ENCODE measurements at places on chromosomes 1 and 21.

GRCh38 chr1:101216623-101217022 is 20.2 kb upstream of the S1PR1 start:
- DNase-seq = peak; percentile 13

GRCh38 chr1:37764888-37765441 is at the start of gene EPHA10:
Gene EPHA10, minus strand, starts transcription at chr1:37765120. Its CDS starts 54 bp downstream, at chr1:37765066.
- peak; percentile 99 for DNase-seq

- DNase-seq = no peak
These were observed 25.8 kb downstream of the SMIM12 start for GRCh38 chr1:34833711-34834110.

DNA sequence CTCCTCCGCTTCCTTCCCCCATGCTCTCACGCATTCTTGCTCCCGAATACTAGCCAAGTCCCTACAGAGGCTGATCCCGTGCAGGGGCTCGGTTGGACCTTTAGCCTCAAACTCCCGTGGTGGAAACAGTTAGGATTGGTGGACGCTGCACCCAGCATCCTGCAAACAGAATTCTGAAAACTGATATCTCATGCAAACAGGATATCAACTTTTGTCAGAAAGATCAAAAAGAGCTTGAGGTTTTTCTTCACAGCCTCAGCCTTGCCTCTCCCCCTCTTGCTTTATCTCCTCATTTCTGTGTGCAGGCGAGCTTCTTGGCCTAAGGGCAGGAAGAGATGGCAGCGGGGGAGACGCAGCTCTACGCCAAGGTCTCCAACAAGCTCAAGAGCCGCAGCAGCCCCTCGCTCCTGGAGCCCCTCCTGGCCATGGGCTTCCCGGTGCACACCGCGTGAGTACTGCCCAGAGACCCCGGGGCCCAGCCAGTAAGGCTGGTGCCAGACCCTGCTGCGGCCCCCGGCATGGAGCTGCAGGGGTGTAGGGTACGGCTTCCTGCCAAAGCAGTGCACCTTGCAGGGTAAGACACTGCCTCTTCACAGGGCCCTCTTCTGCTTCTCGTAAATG is at the start of gene UBASH3A:
Gene UBASH3A, plus strand, starts transcription at position 292 of the 621 bp plus-strand sequence. Its CDS starts 44 bp downstream, at position 336.
- no peak for DNase-seq

GRCh38 chr1:57898531-57898930 is 474.7 kb upstream of the DAB1 start:
- DNase-seq = no peak

DNA sequence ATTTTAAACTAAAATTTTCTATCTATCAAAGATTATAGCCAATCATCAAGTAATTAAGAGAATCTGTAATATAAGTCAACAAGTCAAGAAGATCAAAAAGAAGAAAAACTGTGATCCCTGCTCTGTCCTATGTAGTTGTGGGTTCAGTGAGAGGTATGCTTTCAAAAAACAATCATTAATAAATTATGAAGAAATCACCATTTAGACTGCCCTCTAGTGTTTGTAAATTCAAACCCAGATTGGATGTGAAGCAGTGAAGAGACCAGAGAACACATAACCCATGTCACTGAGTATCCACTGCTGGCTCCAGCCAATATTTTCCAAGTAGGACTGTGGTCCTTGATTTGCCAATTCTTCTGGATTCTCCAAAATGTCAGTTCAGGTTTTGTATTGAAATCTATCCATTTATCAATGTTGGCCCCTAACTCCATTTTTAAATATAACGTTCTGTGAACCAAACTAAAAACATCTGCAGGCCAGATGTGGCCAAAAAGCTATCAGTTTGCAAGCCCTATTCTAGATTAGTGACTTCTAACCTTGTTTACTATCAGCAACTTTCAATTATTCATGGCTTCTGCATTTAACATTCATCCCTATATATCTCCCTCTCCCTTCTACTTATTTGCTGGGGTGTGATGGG is 467.5 kb upstream of the CXADR start:
- peak; percentile 1 for DNase-seq

- DNase-seq = peak; percentile 44
These were observed 440.9 kb upstream of the ZRANB2 start for GRCh38 chr1:71521655-71522264.

- peak; percentile 16 for DNase-seq
These were observed 46.7 kb downstream of the H3-3A start for GRCh38 chr1:226108935-226109828.

GRCh38 chr1:59020151-59020997 is 236.5 kb upstream of the JUN start:
- DNase-seq = no peak

DNA sequence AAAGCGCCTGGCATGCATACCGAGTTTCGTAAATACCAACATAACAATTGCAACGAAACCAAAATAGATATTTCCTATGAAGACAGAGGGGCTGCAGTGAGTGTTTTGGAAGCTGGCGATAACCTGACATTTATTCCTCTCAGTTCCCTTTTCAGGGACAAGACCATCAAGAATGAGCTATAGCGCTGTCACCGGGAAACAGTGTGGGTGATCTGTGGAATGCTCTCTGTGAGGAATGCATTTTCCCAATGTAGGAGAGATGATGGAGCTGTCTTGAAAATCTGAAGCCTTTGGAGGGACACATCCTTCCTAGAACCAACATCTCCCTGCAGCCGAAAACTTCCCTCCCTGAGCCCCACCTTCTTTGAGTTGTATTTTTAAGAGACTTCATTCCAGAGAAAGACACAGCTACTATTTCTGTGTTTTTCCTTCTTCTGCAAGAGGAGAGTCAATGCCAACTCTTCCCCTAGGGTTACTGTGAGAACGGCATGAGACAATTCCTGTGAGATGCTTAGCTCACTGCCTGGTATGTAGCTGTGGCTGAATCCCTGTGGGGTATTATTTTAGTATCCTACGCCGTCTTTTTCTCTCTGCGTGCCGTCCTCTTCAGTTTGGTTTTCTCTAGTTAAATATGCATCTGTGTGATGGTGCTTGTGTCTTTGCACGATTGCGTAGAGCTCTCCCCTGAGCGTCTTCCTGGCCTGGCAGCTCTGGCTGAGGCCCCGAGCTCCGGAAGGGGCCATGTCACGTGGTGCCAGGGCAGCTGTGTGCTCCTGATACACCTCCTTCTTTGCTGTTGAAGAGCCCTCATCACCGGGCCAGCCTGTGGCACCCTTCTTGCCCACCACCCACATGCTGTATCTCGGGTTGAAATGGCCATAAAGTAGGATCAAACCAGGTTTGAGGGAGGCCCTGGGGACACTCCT is 45.2 kb downstream of the AJAP1 start:
- peak; percentile 43 for DNase-seq

GRCh38 chr21:46294647-46295176 is 8.6 kb downstream of the YBEY start:
- DNase-seq = no peak

DNA sequence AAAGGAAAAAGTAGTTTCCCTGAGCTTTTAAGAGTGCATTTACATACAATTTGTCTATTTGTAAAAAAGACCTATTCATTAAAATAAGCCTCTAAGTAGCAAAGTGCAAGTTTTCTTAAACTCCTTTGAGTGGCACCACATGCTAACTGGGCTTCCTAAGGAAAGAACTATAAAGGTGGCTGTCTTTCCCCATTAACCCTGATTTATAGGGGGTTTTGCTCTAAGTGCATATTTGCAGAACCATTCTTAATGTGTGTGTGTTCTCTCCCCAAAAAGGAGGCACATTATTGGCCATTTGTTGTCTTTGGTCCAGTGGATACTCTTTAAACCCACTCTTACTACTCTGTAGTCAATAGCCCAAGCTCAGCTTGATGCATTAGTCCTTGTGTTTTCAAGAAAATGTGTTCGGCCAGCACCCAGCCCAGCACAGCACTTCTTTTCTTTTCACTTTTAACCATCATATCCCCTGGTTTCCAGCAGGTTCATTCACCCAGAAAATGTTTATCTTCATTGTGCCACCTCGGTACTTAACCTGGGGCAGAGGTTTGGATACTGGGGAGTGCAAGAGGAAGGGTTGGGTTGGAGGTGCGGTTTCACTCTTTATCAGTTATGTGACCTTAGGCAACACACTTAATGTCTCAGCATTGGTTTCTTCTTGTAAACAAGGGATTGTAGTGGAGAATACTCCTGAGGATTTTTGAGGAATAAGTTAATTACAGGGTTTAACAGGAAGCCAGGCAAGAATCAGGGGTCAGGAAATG is 161.9 kb upstream of the UBE2U start:
- DNase-seq = no peak

DNA sequence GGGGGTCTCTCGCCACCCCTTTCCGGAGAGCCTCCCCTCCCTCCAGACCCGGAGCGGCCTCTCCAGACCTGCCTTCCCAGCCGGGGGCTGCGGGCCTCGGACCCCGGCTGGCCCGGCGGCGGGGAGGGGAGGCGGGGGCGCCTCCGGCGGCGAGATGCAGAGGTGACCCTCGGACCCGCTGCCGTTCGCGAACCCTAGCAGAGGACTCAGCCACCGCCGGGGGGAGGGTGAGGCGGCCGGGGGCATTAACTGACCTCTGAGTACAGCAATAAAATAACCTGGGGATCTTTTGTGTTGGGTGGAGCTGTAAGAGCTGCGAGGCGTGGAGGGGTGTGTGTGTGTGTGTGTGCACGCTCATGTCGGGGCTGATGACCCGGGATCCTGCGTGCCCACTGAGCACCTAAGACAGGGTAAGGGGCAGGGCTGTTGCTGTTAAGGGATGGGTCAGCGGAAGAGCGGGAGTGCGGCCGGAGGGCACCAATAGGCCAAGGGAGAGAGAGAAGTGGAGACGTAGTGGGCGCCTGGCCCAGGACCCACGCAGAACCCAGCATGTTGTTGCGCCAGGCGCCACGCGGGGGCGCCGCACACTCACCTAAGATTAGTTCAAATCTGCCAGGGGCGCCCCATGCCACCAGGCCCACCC is 6.3 kb downstream of the HAPLN2 start:
- DNase-seq = peak; percentile 38

DNA sequence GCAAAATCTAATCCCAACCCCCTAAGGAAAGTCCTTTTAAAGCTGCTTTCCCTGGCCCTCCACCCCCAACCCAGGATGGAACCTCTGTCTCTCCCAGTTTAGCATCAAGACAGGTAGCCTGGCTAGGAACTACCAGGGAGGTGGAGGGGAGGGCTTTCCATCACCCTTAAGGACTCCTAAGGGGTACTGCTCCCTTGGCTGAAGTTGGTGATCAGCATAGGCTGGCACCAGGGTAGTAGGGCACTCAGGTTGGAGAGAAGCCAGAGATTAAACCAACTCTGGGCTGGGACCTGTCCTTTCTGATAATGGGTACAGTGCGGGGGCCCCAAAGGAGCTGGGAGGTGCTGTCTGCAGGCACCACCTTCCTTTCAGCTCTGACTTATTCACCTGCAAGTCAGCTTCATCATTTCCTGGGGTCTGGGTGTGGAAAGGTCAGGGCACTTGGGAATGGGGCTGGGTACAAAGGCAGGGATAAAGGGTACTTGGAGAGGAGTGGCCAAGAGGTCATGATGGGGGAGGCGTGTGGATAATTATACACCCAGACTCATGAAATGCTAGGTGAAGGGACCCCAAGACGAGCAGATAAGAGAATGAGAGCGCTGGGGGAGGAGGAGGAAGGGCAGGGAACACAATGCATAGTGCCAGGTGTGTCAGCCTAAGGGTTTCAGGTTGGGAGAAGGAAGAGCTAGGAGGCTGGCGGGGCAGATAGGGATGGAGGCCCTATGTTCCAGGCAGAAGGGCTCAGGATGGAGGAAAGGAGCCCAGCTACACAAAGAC is 1.2 kb downstream of the ARHGEF2 start:
- DNase-seq = no peak

DNA sequence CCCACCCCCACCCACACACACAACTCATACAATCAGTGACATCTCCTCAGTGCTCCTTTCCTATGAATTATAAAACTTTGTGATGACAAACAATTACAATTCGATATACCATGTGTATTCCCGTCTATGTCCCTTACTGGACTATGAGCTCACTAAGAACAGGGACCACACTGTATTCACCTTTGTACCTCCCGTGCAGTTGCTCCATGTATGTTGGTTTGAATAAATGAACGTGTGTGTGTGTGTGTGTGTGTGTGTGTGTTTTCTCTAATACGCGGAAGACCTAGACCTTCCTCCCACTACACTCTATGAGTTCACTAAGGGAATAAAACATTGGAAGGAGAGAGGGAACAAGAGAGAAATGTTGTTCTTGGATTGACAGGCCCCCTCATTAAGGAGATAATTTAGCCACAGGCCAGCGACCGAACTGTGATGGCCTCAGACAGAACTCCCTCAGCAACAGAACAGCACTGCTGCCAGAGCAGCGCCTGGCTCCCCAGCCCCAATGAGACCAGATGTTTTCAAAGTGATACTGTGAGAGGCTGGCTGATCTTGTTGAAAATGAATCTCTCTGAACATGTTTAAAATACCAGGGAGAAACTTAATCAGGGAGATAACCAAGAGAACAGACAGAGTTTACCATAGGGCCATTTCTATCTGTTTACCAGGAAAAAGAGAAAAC is 21.7 kb downstream of the BCAR3 start:
- DNase-seq = no peak

DNA sequence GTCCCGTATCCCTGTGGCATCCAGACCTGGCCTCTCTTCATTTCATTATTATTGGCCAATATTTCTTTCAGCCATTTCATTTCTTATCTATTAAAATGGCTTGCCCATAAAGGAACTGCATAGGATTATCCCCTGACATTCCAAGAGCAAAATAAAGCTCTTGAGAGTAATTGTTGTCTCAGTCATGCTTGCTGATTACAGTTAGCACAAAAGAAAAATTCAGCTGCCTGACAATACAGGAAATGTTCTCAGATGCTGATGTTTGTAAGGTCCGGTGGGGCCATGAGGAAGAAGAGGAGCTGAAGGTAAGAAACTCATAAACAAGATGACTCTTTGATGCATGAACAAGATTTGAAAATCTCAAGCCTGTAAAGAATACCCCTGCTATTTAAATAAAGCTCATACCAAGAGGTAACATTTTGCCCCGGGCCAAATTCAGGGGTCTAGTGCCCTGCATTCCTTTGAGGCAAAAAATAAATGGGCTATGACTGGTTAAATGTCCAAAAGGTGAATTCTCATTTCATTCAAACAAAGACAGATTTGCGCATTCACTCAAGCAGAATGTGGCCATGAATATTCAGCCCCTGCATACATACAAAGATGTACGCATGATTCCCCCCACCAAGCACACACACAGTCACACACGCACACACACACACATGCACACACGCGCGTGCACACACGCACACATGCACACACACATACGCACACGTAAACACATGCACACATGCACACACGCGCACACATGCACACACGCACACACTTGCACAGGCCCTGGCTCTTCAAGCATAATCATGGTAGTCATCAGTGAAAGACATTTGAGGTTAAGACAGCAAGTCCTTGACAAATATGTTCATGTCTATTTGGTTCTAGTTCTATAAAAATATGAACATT is 44.8 kb downstream of the KCNJ15 start:
- no peak for DNase-seq

DNA sequence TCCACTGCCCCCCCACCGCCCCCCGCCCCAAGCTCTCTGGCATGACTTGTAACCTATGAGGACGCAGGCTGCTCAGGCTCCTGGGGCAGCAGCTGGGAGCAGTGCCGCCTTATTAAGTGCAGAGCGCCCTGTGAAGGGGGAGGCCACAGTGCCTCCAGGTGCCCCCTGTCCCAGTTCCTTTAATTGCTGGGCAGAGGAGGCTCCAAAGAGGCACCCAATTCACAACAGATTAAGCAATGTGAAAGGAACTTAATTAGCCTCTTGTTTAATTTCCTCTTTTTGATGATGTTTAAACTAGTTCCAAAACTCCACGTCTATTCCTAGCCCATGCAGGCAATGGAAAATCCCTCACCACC is 3.0 kb downstream of the RXFP4 start:
- peak; percentile 88 for DNase-seq

GRCh38 chr21:25964015-25964414 is 206.6 kb downstream of the APP start:
- no peak for DNase-seq
